Iris pigment epithelial cell (primary cell): ENCODE measurements at places on chromosomes 1 and 21.

- DNase-seq: no peak
These were observed 35.6 kb downstream of the LRRN2 start for GRCh38 chr1:204649721-204650521.

DNA sequence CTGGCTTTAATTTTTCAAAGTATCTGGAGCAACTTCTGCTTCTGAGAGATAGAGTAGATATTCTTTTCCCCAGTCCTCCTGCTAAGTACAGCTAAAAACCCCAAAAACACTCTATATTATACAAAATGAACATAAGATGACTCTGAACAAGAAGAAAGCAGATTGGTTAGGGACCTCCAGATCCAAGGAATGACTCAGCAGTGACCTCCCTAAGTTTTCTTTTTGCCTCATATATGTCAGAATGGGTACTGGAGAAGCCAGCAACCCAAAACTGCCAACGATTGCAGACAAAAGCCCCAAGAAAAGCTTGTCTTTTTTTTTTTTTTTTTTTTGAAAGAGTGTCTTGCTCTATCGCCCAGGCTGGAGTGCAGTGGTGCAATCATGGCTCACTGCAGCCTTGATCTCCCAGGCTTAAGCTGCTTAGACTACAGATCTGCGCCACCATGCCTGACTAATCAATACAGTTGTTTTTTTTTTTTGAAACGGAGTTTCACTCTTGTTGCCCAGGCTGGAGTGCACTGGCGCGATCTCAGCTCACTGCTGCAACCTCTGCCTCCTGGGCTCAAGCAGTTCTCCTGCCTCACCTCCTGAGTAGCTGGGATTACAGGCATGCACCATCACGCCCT lies 22.7 kb downstream of the NDUFS5 start:
- DNase-seq: peak; percentile 30

GRCh38 chr1:215543191-215543606 lies 23.9 kb upstream of the KCTD3 start:
- DNase-seq: peak; percentile 87

GRCh38 chr1:161069731-161070270 lies at the start of gene ARHGAP30:
Gene ARHGAP30 (minus strand): TSS chr1:161069891. CDS start chr1:161069624, 267 bp downstream.
- no peak for DNase-seq

DNA sequence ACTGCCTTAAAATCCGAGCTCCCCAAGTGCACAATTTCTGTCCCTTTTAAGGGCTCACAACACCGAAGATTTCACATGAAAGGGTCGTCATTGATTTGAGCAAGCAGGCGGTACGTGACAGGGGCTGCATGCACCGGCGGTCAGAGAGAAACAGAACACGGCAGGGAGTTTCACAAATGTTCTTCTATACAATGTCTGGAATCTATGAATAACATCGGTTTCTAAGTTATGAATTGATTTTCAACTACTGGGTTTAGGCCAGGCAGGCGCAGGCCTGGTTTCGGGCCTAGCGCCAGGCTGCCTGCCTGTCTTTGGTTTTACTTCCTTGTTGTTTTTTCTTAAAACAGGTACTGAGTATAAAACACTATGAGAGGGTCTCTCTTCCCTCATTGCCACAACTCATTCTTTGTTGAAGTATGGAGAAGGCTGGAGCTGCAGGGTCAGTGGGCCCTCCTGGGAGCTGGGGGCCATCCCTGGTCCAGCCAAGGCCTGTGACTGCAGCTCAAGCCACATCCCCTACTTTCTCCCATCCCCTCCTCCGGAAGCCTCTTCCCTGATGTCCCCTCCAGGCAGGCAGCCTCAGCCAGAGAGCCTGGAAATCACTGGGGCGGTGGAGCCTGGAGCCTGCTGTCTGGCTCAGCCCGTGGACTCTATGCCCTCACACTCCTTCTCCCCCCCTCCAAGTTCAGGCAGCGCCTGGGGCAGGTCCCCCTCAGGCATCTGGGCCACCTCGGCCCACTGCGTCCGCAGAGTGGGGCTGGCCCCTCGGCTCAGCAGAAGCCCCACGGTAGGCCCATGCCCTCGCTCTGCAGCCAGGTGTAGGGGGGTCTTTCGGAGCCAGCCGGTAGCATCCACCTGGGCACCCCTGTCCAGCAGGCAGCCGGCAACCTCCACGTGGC lies 2.4 kb downstream of the ANKRD65 start:
- DNase-seq: no peak

- no peak for DNase-seq
These were observed 18.8 kb downstream of the RALGPS2 start for GRCh38 chr1:178743801-178744200.

DNA sequence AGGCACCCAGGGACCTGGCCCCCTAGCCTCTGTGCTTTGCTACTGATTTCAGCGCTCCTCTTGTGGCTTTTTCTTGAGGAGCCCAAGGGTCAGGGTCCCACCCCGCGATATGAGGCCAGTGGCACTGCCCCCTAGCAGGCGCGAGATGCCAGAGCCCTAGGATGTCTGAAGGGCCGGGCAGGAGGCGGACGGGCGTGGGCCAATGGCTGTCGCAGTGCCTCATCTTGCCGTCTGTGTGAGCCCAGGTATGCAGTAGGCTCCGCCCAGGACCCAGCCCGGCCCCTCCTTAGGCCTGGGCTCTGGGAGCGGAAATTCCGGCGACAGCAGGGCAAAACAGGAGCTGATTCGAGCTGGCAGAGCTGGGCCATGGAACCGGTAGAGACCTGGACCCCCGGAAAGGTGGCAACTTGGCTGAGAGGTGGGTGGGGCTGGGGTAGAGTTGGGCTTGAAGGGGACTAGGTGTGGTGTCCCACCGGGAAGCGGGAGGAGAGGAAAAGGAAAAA lies at the start of gene CNKSR1:
CNKSR1 (plus strand) TSS at position 310 of the 503 bp plus-strand sequence; CDS start at position 367, 57 bp downstream.
- DNase-seq: no peak

- DNase-seq: no peak
These were observed 38.6 kb upstream of the EDN2 start for GRCh38 chr1:41523071-41523470.

GRCh38 chr21:17854745-17855144 lies 35.6 kb upstream of the C21orf91 start:
- no peak for DNase-seq

- no peak for DNase-seq
These were observed 26.5 kb downstream of the TMEM63A start for GRCh38 chr1:225855503-225856300.
